ENCODE measurements at places on chromosomes 4 and X. TPM values are rescaled to one million over a fixed set of nuclear protein-coding genes. Genes with fewer than 3 reads are reported as not detected.

DNA sequence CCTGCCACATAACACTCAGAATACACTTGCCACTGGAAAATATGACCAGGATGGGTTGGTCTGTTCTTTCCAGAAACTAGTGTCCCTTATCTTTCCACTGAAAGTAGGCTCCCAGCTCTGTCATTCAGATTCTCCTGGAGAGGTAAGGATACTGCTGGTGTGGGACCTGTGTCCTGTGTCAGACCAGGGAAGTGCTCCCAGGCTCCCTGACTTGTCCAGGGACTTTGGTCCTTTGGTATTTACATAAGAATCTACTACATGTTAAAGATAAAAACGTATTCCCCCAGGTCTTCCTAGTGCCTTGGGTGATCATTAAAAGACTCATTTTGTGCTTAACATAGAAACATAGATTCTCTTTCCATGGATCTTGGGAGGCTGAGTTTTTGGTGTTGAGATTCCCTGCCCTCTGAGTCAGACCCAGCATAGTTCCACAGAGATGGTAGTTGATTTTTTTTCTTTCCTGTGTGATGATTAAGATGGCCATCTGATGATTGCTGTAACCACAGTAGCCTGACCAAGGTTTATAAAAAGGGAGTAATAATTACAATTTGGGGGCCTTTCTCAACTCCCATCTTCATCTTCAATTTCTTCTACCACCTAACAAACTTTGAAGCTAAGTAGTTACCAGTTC, 159.8 kb upstream of the JADE1 start:
- DNase-seq, result no peak
- no peaks in the 10 kb centered on the region for H3K4me1 ChIP-seq
- H3K27me3 ChIP-seq, result peaks cover 7% of the 10 kb centered on the region
- H3K36me3 ChIP-seq, result no peaks in the 10 kb centered on the region
- H3K4me3 ChIP-seq, result no peak overlapping the region
- no peak overlapping the region for H3K27ac ChIP-seq

DNA sequence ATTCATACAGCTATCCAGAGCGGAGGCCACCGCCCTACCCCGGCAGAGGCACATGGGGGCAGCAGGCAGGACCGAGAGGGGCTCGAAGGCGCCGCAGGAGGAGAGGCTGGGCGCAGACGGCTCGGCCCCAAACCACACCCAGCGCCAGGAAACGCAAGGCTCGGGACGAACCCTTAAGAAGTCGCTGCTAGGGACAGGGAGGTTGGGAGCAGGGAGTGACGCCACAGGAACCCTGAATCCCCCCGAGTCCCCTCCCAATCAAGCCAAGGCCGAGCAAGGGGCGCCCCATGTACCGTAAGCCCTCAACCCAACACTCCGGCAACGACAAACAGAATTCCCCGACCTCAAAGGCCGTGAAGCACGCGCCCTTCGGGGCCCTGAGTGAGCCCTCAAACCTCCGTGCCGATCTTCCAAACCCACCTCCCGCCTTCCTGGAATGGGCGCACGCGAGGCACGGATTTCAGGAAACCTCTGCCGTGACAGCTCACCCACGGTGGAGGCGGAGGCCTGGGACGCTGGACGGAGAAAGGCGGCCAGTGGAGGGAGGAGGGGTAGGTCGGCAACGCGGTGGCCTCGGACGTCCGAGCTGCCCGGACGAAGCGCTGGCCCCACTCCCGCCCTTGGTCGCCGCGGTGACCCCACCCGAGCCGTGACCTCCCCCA, 1.8 kb downstream of the ZFYVE28 start:
- peak overlapping the region; percentile 12 for H3K4me3 ChIP-seq
- no peak for DNase-seq
- H3K4me1 ChIP-seq, result peaks cover 37% of the 10 kb centered on the region
- H3K36me3 ChIP-seq, result no peaks in the 10 kb centered on the region

DNA sequence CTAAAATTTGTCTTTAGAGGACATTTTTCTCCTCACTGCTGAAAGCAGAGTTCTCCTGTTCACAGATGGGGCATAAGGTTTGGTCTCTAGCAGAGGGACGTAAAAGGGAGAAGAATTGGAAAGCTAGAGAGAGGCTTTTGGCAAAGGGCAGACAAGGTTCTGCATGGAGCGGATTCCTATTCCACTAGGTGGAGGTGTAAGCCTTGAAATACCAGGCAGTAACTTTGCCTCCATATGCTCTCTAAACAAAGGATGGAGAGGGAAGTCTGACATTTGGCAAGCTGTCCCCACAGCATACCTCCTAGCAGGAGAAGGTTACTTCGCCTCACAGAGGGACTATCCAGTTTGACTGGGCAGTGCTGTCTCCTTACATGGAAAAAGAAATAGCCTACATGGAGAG, 174.7 kb downstream of the DACH2 start:
- no peak for DNase-seq
- H3K27me3 ChIP-seq, result no peaks in the 10 kb centered on the region
- no peaks in the 10 kb centered on the region for H3K4me1 ChIP-seq
- no peak overlapping the region for H3K27ac ChIP-seq
- H3K36me3 ChIP-seq, result no peaks in the 10 kb centered on the region

GRCh38 chr4:40525752-40526598, 103.7 kb downstream of the RBM47 start:
- no peaks in the 10 kb centered on the region for H3K4me1 ChIP-seq
- H3K27me3 ChIP-seq, result no peaks in the 10 kb centered on the region
- H3K36me3 ChIP-seq, result no peaks in the 10 kb centered on the region
- no peak for DNase-seq
- no peak overlapping the region for H3K27ac ChIP-seq
- no peak overlapping the region for H3K4me3 ChIP-seq

DNA sequence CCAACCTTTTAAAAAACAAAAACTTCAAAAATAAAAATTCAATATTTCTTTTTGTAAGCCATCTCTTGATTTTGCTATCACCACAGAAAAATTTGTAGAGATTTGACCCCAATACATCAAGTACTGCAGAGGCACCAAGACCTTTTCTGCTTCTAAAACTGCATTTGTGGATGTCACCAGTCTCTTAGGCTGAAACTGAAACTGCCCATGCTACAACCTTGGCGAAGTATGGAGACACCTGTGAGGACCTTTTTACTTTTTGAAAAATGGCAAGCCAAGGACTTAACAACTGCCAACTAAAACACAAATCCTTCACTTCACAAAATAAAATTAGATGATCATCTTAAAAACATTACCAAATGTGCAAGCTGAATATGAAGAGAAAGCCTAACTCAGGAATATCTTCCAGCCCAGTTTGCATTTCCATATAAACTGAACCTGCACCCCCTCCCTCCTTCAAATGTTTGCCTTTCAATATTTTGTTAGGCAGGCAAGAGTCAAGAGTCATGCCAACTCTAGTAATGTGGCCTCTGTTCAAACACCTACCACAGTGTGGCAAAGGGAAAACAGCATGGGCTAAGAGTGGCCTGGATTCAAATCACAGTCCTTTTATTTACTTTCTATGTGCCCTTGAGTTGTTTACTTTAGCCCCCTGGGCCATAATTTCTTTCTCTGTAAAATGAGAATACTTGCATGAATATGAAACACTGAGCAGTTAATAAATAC, 389.4 kb downstream of the OPHN1 start:
- no peak for DNase-seq
- H3K4me3 ChIP-seq, result no peak overlapping the region
- H3K36me3 ChIP-seq, result no peaks in the 10 kb centered on the region
- H3K27me3 ChIP-seq, result no peaks in the 10 kb centered on the region
- no peak overlapping the region for H3K27ac ChIP-seq

DNA sequence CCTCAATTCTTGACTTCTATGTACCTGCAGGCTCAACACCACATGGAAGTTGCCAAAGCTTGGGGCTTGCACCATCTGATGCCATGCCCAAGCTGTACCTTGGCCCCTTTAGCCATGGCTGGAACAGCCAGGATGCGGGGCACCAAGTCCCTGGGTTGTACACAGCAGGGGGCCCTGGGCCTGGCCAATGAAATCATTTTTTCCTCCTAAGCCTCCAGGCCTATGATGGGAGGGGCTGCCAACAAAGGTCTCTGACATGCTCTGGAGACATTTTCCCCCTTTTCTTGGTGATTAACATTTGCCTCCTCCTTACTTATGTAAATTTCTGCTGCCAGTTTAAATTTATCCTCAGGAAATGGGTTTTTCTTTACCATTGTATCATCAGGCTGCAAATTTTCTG, 1428.1 kb downstream of the C4orf33 start:
- H3K4me1 ChIP-seq, result no peaks in the 10 kb centered on the region
- H3K36me3 ChIP-seq, result no peaks in the 10 kb centered on the region
- DNase-seq, result no peak
- no peak overlapping the region for H3K4me3 ChIP-seq
- no peaks in the 10 kb centered on the region for H3K27me3 ChIP-seq
- no peak overlapping the region for H3K27ac ChIP-seq

- H3K27me3 ChIP-seq, result peaks cover 5% of the 10 kb centered on the region
- H3K4me3 ChIP-seq, result no peak overlapping the region
- no peak overlapping the region for H3K27ac ChIP-seq
- no peaks in the 10 kb centered on the region for H3K36me3 ChIP-seq
- no peaks in the 10 kb centered on the region for H3K4me1 ChIP-seq
These were observed 2.7 kb downstream of the SLC6A8 start for GRCh38 chrX:153690466-153690865.

GRCh38 chr4:80610845-80611677, 275.5 kb downstream of the CFAP299 start:
- H3K27ac ChIP-seq, result no peak overlapping the region
- no peaks in the 10 kb centered on the region for H3K27me3 ChIP-seq
- H3K4me1 ChIP-seq, result no peaks in the 10 kb centered on the region
- no peak overlapping the region for H3K4me3 ChIP-seq

Gene GYPA
- not detected for total RNA-seq

All from activated naive CD8-positive, alpha-beta T cell treated with anti-CD3 and anti-CD28 coated beads, Interleukin-2, amount 10 ng/mL, durations not matched to agents 7 days and 5 days (primary cell).